ENCODE measurements at places on chromosomes 3 and 15. TPM values are rescaled to one million over a fixed set of nuclear protein-coding genes. Genes with fewer than 3 reads are reported as not detected.

- H3K27me3 ChIP-seq: no peaks in the 10 kb centered on the region
- H3K36me3 ChIP-seq: no peaks in the 10 kb centered on the region
- peak overlapping the region; percentile 98 for H3K27ac ChIP-seq
These were observed 853 bp downstream of the TCAIM start for GRCh38 chr3:44339181-44340057.

- no peaks in the 10 kb centered on the region for H3K27me3 ChIP-seq
- no peaks in the 10 kb centered on the region for H3K36me3 ChIP-seq
- H3K4me1 ChIP-seq: no peaks in the 10 kb centered on the region
- H3K4me3 ChIP-seq: no peak overlapping the region
- no peak overlapping the region for H3K27ac ChIP-seq
These were observed 83.2 kb upstream of the RAP2B start for GRCh38 chr3:153078826-153079225.

Gene BHLHE40
- 264 TPM for total RNA-seq

- DNase-seq: no peak
- no peak overlapping the region for H3K4me3 ChIP-seq
- H3K4me1 ChIP-seq: peaks cover 19% of the 10 kb centered on the region
- no peak overlapping the region for H3K27ac ChIP-seq
- H3K27me3 ChIP-seq: no peaks in the 10 kb centered on the region
These were observed 30.2 kb downstream of the ZNF710 start for GRCh38 chr15:90031231-90031791.

Gene SNX4
- total RNA-seq: 32.9 TPM

DNA sequence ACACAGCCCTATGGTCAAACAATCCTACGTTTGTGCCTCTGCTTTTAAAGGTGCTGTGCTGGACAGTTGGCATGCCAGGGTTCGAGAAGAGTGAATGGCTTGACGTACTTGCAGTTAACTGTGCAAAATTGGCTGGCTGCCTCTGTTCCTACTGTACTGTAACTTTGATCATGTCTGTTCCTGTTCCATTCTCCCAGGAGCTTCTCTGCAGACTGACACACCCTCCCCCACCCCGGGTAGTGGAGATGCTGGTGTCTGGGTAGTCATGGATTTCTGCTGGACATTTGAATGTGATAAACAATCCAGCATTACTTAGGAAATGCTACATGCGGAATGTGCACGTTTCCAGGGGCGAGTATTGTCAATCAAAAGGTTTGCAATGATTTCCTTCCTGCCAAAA is 6.5 kb upstream of the VILL start:
- no peak for DNase-seq
- H3K27me3 ChIP-seq: no peaks in the 10 kb centered on the region

Gene UBAP1L
- 6.0 TPM for total RNA-seq

Gene FAM43A
- 4.0 TPM for total RNA-seq

Data from ovary (tissue), 10 donors.